ENCODE measurements at places on chromosomes 12 and 14.

- DNase-seq: peak; percentile 55
Measured at GRCh38 chr14:55240526-55241178, 30.6 kb upstream of the FBXO34 start.

- no peak for DNase-seq
Measured at GRCh38 chr12:115632308-115632707, 645.2 kb downstream of the MED13L start.

DNA sequence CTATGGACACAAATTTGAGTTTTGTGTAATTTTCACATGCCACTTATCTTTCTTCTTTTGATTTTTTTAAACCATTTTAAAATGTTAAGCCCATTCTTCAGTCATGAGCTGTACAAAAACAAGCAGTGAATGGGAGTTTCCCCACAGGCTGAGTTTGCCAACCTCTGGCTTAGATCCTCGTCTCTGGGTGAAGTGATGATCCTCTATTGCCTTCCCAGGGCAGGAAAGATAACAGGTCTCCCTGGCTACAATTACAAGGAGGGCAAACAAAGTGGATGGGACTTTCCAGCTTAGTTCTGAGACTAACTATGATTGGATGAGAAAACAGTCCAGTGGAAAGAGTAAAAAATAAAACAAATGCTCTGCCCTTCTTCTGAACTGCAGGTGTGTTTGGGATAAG is 203.7 kb downstream of the SPTSSA start:
- DNase-seq: peak; percentile 46

- no peak for DNase-seq
Measured at GRCh38 chr12:113086249-113087164, 30.0 kb downstream of the DTX1 start.

DNA sequence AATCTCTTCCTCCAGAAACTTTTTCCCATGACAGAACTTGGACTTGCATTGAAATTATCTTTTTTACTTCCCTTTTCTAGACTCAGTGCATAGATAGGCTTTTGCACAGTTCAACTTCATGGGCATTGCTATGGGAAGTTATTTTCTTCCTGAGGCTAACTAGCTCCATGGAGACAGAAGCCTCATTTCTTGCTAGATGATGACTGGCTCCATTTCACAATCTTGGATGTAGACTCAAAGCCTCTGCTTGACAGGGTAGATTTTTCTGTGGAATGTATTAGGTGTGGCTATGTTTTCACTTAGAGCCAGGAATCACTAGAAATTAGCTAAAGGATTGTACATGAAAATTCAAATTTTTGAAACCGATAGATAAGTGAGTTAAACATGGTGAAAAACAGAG is 884.1 kb upstream of the MGAT4C start:
- peak; percentile 62 for DNase-seq

- no peak for DNase-seq
Measured at GRCh38 chr12:3246253-3246652, 169.1 kb downstream of the TSPAN9 start.

DNA sequence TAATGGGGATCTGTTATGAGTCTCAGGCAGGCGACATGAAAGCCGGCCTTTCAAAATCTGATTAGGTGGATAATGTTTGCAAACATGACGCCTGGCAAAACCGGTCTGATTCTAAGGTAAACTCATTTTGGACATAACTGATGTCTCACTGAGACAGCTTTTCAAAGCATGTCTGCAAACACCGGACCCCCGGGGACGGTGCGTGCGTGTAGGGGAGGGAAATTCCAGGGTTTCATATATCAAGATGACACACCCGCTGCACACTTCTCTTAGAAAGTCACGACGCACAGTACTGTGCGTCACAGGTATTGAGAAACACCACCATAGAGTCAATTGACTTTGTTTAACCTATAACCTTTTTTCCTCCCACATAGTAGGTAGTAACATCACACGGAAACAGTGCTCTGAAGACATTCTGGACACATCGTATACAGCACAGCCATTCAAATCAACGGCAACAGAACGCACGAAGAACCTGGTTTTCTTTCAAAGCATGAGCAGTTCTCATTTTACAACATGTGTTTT is 43.9 kb upstream of the TESC start:
- DNase-seq: no peak

DNA sequence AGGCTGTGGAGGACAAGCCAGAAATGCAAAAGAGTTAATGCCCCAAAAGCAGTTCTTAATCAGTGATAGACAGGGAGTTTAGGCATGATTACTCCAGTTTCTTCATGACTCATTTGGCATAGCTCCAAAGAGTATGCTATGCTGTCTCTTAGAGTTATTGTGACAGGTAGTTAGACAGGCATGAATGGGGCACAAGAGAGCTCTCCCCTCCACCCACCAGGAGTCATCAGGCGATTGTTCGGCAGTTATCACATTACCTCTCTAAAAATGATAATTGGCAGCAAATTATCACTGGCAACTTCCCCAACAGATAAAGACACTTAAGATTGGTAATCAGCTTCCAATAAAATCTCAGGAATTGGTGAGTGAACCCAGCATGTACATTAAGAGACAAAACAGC is 320.1 kb downstream of the DAD1 start:
- peak; percentile 54 for DNase-seq

DNA sequence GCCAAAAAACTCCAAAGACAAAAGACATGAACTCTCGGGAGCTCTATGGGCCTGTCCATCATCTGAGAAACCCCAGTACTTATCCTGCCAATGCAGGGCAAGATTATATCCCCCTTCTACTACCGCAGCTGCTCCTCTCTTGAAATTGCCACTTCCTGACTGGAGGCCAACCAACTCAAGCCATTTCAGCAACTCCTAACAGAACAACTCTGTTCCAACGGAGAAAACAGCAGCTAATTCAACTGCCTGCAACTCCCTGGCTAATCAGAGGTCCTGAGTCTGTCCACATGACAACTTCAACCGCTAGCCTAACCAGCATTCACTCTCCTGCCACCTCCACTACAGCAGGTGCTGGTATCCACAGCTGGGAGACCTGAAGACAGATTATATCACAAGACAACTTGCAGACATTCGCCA is 24.1 kb downstream of the CEP83 start:
- no peak for DNase-seq

- DNase-seq: no peak
Measured at GRCh38 chr14:89902881-89903280, 51.6 kb downstream of the EFCAB11 start.

DNA sequence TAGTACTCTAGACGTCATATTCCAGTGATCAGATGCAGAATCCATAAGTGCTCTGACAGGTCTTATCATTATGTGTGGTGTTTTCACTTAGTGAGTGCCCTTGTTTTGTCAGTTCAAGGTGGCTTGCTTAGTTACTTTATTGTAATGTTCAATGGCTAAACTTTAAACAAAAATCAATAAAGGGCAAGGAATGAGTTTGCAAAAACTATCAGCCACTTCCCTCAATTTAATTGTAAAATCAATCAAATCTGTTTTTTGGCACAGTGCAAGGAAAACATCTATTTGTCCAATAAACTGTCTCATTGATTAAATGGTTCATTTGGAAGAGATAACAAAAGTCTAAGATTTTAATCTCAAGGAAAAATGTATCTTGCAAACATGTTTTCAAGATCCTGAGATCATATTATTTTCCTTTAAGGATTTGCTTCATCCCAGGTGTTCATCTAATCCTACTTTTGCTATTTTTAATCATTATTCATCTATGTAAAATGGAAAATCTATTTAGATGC is 59.6 kb upstream of the EEA1 start:
- DNase-seq: no peak

DNA sequence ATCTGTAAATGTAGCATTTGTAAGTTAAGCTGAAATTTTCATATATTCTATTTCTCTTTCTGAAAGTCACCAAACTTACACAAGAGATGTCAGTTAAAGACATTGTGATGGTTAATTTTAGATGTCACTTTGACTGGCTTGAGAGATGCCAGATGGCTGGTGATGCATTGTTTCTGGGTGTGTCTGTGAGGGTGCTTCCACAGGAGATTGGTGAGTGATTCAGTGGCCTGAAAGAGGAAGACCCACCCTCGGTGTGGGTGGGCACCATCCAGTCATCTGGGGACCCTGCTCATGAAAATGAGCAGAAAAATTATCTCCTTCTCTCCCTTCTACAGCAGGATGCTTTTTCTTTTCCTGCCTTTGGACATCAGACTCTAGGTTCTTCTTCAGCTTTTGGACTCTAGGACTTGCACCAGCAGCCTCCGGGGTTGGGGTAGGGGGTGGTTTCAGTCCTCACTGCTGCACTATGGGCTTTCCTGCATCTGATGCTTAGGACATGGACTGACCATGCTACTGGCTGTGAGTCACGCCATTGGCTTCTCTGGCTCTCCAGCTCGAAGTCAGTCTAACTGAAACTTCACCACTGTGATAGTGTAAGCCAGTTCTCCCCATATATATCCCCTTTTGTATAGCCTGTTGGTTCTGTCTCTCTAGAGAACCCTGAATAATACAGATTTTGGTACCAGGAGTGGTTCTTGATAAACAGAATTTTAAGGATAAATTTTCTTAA is 20.9 kb downstream of the PDE6H start:
- peak; percentile 62 for DNase-seq

GRCh38 chr14:37865719-37866549 is 270.5 kb downstream of the TTC6 start:
- DNase-seq: peak; percentile 9

DNA sequence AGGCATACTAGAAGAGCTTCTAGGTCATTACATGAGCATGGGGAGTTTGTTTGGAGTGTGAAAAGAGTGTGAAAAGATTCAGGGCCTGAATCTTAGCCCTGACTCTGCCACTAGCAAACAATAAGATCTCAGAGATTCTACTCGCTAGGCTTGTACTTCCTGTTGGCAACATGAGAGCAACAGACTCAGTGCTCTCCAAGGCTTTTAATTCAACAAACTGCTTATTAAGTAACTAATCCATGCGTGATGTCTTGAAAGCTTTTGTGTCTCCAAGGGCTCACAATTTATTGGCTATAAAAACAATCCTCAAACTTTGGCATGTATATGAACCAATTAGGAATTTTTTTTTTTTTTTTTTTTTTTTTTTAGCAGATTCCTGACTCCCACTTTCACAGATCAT is 105.1 kb downstream of the STXBP6 start:
- DNase-seq: no peak

DNA sequence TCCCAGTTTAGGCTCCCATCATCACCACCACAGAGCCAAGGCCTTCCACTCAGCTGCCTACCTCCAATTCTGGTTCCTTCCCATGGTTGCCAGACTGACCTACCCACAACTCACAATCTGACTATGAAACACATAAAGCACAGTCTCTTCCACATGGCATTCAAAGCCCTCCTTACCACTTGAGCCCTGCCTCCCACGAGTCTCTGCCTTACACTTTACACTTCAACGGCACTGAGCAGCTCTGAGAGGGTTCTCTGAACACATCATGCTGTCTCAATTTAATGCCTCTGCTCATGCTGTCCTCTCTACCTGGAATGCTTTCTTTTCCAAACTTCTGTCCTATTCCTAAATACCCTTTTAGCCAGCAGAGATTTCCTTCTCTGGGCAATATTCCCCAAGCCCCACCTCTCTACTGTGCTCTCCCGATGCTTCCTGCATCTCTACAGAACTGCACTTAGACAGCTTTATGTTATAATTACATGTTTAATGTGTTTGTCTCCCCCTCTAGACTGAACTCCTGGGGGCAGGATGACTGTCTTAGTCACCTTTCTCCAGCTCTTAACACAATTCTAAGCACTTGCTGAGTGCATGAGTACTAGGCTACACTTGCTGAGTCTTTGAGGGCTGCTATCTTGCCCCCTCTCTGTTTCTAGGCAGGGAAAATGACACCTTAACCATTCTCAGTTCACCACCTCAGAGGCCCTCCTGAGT is 23.5 kb downstream of the FMNL3 start:
- no peak for DNase-seq

- peak; percentile 66 for DNase-seq
Measured at GRCh38 chr14:35403114-35403602, 1.4 kb downstream of the NFKBIA start.

DNA sequence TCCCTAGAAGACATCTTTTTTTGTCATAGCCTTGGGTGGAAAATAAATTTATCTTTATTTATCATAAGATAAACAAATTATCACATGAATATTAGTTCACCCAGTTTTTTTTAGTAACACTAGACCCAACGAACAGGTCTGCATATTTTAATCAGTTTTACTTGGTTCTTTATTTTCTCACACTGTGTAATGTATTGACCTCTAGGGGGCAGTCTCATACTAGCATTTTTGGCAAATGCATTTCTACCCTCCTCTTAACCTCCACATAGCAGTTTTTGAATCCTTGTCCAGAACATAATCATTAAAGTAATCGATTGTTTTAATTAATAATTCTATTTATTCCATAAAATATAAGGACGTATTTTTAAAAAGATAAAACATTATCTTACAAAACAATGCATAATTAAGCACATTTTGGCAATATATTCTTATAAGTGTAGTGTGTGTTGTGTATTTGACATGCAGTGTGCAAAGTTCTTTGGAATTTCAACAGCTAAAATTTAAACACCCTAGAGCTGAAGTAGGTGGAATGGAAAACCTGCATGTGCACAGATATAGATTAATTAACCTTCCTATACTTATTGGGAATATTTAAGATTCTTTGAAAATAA is 31.6 kb upstream of the PTPRQ start:
- peak; percentile 34 for DNase-seq

- peak; percentile 6 for DNase-seq
Measured at GRCh38 chr14:37985826-37986470, 221.8 kb upstream of the SSTR1 start.

GRCh38 chr12:52291267-52291935 is at the start of gene KRT81:
TSS of gene KRT81 (minus strand) at chr12:52291534. CDS start at chr12:52291465, 69 bp downstream.
- DNase-seq: no peak

DNA sequence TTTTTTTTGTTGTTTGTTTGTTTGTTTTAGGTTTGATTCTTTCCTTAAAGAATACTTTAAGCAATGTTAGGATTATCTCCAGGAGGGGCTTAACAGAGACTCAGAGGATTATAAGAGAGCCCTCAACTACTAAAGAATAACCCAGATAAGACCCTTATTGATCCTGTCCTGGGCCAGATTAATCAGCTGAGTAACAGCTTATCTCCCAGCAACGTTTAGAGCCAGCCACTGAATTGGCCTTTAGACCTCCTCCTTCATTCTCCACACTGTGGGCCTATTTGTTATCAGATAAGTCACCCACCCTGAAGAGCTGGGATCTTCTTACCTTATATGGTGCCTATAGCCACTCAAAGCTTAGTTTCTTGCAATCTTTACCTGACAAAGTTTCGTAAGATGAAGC is 71.1 kb downstream of the FIGNL2 start:
- DNase-seq: no peak

DNA sequence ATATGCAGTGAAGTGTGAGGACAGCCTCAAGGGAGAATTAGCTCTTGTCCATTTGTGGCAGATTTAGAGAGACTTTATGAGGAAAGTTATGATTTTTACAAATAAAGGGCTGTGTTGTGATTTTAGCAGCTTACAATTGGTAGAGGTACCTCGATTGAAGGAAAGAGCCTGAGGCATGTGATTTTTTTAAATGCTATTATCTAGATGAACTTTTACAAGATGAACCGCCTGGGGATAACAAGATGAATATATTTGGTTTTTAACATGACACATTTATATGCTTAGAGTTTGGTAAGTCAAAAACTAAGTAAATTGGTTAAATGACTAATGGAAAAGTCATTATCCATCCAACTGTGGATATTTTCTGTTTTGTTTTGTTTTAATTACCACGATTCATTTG is 52.6 kb downstream of the AEBP2 start:
- no peak for DNase-seq

- no peak for DNase-seq
Measured at GRCh38 chr12:122051231-122051876, 27.2 kb upstream of the MLXIP start.

Measured in astrocyte (in vitro differentiated cells and primary cell).